Activated T-cell treated with anti-CD3 and anti-CD28 coated beads, Interleukin-2, amount 50 U/mL, for 72 hours (primary cell): ENCODE measurements at places on chromosomes 13 and 19. TPM values are rescaled to one million over a fixed set of nuclear protein-coding genes. Genes with fewer than 3 reads are reported as not detected.
A peak's percentile ranks its signal among the peaks of the same experiment; 100 is the strongest.

DNA sequence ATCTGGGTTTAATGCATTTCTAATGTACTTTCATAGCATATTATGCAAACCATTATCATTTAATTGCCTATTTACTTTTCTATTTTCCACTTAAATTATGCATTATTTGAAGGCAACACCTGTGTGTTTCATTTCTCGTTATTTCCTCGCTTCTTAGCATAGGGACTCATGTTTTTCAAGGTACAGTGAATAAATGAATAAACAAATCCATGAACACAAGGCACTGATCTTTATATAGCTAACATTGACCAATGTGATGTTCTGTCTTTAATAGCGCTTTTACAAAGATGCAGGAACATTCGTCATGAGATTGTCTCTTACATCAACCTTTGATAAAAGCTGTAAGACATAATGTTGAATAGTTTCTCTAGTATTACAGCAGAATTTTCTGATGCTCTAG, 121.2 kb downstream of the B3GLCT start:
- no peak for DNase-seq
- H3K4me3 ChIP-seq, result no peak overlapping the region
- no peaks in the 10 kb centered on the region for H3K27me3 ChIP-seq

The CALR3 gene
- total RNA-seq, result not detected

The KCNN4 gene
- 91.6 TPM for total RNA-seq

- H3K27me3 ChIP-seq, result peaks cover 3% of the 10 kb centered on the region
- no peak overlapping the region for H3K4me3 ChIP-seq
- no peaks in the 10 kb centered on the region for H3K4me1 ChIP-seq
- peak; percentile 15 for DNase-seq
- no peak overlapping the region for H3K27ac ChIP-seq
Measured at GRCh38 chr13:97574926-97575325, 141.0 kb downstream of the RAP2A start.

The RFPL4A gene
- not detected for total RNA-seq

The EFNA2 gene
- total RNA-seq, result not detected
